ENCODE measurements at places on chromosomes 13 and 19. TPM values are rescaled to one million over a fixed set of nuclear protein-coding genes. Genes with fewer than 3 reads are reported as not detected.
A peak's percentile ranks its signal among the peaks of the same experiment; 100 is the strongest.

DNA sequence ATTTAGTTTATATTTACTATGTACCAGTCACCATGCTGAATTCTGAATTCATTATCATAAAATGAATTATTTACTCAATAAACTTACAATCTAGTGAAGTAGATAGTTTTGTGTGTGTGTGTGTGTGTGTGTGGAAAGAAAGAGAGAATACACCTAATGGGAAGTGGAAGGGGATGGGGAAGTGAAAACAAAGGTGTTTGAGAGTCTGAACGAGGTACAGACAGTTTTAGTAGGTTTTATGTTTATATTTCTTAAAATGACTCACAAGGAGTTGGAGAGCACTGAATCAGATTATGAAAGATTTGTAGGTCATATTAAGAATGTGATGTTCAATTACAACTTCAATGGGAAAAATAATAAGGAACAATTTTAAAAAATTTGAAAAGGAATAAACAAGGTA, 1753.0 kb downstream of the SLITRK1 start:
- H3K36me3 ChIP-seq, result no peaks in the 10 kb centered on the region
- H3K4me1 ChIP-seq, result no peaks in the 10 kb centered on the region
- DNase-seq, result no peak
- H3K27ac ChIP-seq, result no peak overlapping the region
- H3K4me3 ChIP-seq, result no peak overlapping the region
- no peaks in the 10 kb centered on the region for H3K27me3 ChIP-seq

GRCh38 chr19:29404951-29405727, 120.7 kb upstream of the VSTM2B start:
- H3K36me3 ChIP-seq, result no peaks in the 10 kb centered on the region
- peaks cover 2% of the 10 kb centered on the region for H3K27me3 ChIP-seq
- no peak overlapping the region for H3K4me3 ChIP-seq
- DNase-seq, result no peak
- no peak overlapping the region for H3K27ac ChIP-seq

DNA sequence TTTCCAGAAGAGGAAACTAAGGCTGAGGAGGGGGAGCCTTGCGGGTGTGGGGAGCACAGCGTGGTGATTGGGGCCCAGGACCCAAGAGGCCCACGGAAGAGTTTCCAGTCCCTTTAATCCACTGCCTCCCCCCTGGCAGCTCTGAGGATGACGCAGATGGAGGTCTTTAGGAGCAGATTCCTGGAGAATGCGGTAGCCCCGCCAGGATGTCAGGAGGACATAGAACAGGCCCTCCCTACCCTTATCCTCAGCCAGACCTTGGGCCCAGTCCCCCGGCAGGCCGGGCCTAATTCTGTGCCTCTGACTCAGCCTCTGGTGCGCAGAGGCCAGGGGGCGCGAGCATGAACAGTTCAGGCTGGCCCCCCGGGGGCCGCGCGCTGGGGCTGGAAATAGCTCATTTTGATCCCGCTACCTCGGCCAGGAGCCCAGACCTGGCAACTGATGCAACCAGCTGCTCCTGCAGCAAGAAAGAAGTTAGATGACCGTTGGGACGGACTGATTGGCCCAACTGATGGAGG, 461 bp upstream of the HSPB6 start:
- no peak overlapping the region for H3K27ac ChIP-seq
- no peaks in the 10 kb centered on the region for H3K27me3 ChIP-seq
- H3K4me3 ChIP-seq, result peak overlapping the region; percentile 70
- peak; percentile 57 for DNase-seq
- peaks cover 7% of the 10 kb centered on the region for H3K36me3 ChIP-seq

- H3K36me3 ChIP-seq, result no peaks in the 10 kb centered on the region
- no peaks in the 10 kb centered on the region for H3K4me1 ChIP-seq
- H3K27ac ChIP-seq, result no peak overlapping the region
- H3K4me3 ChIP-seq, result no peak overlapping the region
Measured at GRCh38 chr13:90177512-90177911, 1170.0 kb upstream of the MIR17HG start.

MBD3L2 gene
- polyA plus RNA-seq, result not detected
